ENCODE measurements at places on chromosomes 16 and 17. TPM values are rescaled to one million over a fixed set of nuclear protein-coding genes. Genes with fewer than 3 reads are reported as not detected.

CD300H gene
- not detected for total RNA-seq

RUNDC3A gene
- 2.6 TPM for total RNA-seq

KRTAP4-8 gene
- not detected for total RNA-seq

ZACN gene
- not detected for total RNA-seq

BANP gene
- total RNA-seq = 23.5 TPM

ZFP3 gene
- not detected for total RNA-seq

CD300LG gene
- not detected for total RNA-seq

BFAR gene
- 81.8 TPM for total RNA-seq

OR1E2 gene
- not detected for total RNA-seq

C1QL1 gene
- 6.0 TPM for total RNA-seq

CRHR1 gene
- not detected for total RNA-seq

ACLY gene
- total RNA-seq = 124 TPM

CCL1 gene
- total RNA-seq = not detected

CCL7 gene
- total RNA-seq = not detected

USP6 gene
- total RNA-seq = not detected

DNAH9 gene
- total RNA-seq = 14.9 TPM

NDRG4 gene
- total RNA-seq = 10.3 TPM

CNTNAP4 gene
- total RNA-seq = not detected

KRTAP4-5 gene
- not detected for total RNA-seq

CCL13 gene
- total RNA-seq = not detected

KRT31 gene
- not detected for total RNA-seq

MEIOB gene
- not detected for total RNA-seq

MEFV gene
- not detected for total RNA-seq

SHISA6 gene
- not detected for total RNA-seq

RDM1 gene
- 4.3 TPM for total RNA-seq

NEK8 gene
- 2.7 TPM for total RNA-seq

ABCA10 gene
- total RNA-seq = 15.4 TPM

DNAAF8 gene
- 1.5 TPM for total RNA-seq

HOXB3 gene
- 11.9 TPM for total RNA-seq

GRIN2C gene
- not detected for total RNA-seq

MT1A gene
- not detected for total RNA-seq

ABCC12 gene
- not detected for total RNA-seq

SPIRE2 gene
- 11.8 TPM for total RNA-seq

CALB2 gene
- total RNA-seq = 27.5 TPM

HSD17B2 gene
- total RNA-seq = not detected

LRRC59 gene
- 167 TPM for total RNA-seq

AOC3 gene
- total RNA-seq = 0.13 TPM

TBX2 gene
- total RNA-seq = 13.1 TPM

SLC6A2 gene
- not detected for total RNA-seq

TBC1D3G gene
- total RNA-seq = not detected

ABCA5 gene
- 4.1 TPM for total RNA-seq

MT1E gene
- not detected for total RNA-seq

IRX5 gene
- total RNA-seq = 15.1 TPM

OR3A3 gene
- not detected for total RNA-seq

CEMP1 gene
- not detected for total RNA-seq

NPIPA3 gene
- total RNA-seq = 4.7 TPM

GP1BA gene
- total RNA-seq = not detected

P2RX5 gene
- total RNA-seq = 13.6 TPM

TBC1D28 gene
- total RNA-seq = not detected

ZP2 gene
- total RNA-seq = not detected

OTOP3 gene
- not detected for total RNA-seq

KRT9 gene
- total RNA-seq = 2.6 TPM

CMTM2 gene
- total RNA-seq = not detected

LITAFD gene
- not detected for total RNA-seq

SETD1A gene
- 9.8 TPM for total RNA-seq

TSNAXIP1 gene
- total RNA-seq = 1.6 TPM

IGSF6 gene
- total RNA-seq = not detected

C1QTNF8 gene
- total RNA-seq = not detected

ABCC3 gene
- total RNA-seq = 22.9 TPM

TAT gene
- total RNA-seq = not detected
